ENCODE measurements at places on chromosomes 5 and 9. TPM values are rescaled to one million over a fixed set of nuclear protein-coding genes. Genes with fewer than 3 reads are reported as not detected.
A peak's percentile ranks its signal among the peaks of the same experiment; 100 is the strongest.

Gene ENHO
- total RNA-seq, result 4.5 TPM

Gene PCA3
- 0.31 TPM for total RNA-seq

Gene TIFAB
- not detected for total RNA-seq

Gene SLC45A2
- total RNA-seq, result 2.4 TPM

Gene SOHLH1
- not detected for total RNA-seq

Gene CKMT2
- total RNA-seq, result 3.7 TPM

Gene ITK
- total RNA-seq, result not detected

DNA sequence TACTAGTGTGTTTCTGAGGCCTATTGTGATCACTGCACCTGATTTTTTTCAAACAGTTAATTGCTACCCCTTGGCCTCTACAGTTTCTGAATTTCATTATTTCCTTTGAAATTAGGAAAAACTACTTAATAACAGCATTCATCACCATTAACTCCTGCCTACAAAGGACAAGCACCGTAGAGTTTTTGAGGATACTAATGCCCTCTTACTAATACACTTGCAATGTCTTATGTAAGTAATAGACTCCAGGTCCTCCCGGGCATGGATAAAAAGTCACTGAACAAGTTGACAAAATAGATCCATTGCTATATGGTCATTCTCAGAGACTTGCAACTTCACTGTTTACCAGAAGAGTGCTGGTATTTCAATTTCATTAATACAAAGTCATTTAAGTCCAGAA is 1172.5 kb downstream of the CDH12 start:
- no peak for DNase-seq

GRCh38 chr5:170614065-170614490 is 110.3 kb downstream of the KCNIP1 start:
- no peak for DNase-seq

GRCh38 chr5:26482810-26483375 is 555.5 kb downstream of the CDH9 start:
- DNase-seq, result peak; percentile 11

DNA sequence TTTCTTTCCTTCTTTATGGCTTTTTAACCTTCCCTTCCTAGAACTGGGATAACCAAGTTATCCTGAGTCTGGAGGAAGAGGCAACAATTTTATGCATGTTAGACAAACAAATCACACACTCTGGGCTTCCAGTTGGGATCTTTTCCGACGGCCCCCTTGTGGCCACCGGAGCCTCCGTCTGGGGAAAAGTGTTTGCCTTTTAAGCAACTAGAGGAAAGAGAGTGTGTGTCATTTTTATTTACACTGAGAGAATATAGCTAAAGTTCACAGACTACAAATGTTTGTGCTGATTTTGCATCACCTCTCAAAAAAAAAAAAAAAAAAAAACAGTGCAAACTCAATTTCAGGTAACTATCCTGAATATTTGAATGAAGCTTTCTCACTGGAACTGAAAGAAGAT is 126.2 kb downstream of the SEMA6A start:
- DNase-seq, result no peak

GRCh38 chr5:60960591-60960990 is 15.6 kb downstream of the NDUFAF2 start:
- DNase-seq, result no peak

- DNase-seq, result no peak
These were observed 886.9 kb upstream of the DMAC1 start for GRCh38 chr9:8686516-8686915.

GRCh38 chr9:14146201-14146874 is 167.6 kb downstream of the NFIB start:
- no peak for DNase-seq

DNA sequence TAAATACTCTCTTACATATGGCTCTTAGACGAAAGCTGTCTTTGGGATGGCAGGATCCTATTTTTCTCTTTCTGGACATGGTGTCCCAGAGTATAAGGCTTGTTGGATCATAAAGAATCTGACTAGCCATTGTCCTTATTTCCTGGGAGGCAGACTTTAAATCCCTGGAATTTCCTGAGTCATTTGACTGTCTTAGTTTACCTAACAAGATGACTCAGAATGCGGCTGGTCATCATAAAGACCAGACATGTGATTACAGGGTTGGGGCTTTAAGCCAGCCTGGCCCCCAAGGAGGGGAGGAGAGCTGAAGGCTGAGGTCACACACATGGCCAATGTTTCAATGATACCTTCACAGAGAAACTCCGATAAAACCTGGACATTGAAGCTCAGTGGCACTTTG is 37.2 kb downstream of the FAM240B start:
- no peak for DNase-seq

DNA sequence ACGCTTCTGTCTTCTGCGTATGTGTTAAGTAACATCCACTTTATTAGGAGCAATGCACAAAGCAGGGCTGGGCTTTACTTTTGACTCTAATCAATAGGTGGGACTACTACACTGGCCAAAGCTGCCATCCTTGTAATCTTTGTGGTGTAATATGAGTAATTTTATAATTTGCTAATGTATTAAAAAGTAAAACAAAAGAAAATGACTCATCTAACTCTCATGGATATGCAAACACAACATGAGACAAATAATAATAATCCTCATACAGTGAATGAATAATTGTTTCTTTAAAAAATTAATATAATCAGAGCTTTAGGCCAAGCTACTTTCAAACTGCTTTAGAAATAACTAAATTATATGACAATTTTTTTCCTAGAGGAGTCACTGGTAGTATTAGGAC is 90.7 kb downstream of the NR3C1 start:
- no peak for DNase-seq

DNA sequence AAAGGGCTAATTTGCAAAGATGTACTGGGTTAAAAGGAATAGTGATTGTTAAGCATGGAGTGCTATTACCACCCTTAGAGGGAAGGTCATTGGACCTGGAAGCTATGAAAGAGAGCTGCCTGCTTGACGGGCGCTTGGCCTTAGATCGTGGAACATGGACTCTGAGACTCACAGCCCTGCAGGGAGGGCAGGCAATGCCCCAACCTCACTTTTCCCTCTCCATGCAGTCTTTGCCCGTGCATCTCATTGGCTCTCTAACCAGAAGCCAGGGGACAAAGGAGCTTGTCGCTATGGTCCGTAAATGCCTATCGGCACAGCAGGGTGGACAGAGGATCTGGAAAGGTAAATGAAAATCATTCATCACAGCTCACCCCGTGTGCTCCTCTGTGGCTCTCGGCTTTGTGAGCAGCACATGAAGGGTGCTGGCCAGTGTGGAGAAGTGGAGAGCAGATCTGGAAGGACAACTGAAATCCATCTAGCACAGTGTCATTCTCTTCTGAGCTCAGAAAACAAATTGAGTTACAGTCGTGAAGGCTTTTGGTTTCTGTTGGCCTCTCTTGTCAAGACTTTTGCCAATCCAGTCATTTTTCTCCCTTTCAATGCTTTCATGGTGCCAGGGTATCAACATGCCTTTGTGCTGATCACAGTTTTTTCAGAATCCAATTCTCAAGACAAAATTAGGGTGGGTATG is 186.2 kb downstream of the SNX18 start:
- DNase-seq, result no peak

DNA sequence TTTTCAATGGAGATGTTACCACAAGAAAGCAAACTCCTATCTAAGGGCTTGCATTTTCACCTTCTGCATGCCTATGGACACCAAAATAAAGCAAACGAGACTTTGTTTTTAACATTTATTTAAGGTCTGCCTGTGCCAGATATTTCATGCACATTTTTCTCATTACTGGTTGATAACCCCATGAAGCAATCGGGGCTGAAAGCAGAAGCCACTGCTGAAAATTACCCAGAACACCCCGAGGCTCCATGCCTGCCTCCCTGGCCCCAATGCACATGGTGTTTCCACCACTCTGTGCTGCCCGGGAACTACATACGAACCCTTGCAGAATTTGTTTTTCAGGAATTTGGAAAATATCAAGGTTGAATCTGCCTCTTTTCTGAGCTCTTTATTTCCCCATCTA is 240.1 kb downstream of the NR2F1-AS1 start:
- no peak for DNase-seq

GRCh38 chr5:71475788-71476384 is 20.4 kb downstream of the BDP1 start:
- no peak for DNase-seq

DNA sequence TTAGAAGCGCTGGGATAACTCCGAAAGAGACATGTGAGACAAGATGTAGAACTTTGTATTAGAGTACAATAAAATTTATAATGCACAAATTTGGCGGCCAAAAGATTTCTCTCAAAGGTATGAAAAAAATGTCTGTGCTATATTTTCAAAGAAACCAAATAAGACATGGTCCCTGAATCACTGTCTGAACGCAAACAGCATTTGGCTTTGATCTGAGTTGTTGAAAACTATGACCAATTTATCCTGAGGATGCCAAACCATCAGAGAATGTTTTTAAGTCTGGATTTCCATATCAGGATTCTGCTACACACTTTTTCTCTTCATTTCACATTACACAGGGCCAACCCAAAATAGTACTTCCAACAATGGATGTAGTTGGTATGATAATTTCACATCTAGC is 9.9 kb upstream of the GLIS3 start:
- no peak for DNase-seq

GRCh38 chr5:94761055-94761454 is 142.6 kb downstream of the SLF1 start:
- DNase-seq, result no peak

DNA sequence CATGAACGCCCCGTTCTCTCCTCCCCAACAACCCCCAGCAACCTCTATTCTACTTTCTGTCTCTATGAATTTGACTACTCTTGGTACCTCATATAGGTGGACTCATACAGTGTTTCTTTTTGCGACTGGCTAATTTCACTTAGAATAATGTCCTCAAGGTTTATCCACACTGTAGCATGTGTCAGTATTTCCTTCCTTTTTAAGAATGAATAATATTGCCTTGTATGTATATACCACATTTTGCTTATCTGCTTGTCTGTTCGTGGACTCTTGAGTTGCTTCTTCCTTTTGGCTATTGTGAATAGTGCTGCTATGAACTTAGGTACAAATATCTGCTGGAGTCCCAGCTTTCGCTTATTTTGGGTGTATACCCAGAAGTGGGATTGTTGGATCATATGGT is 42.7 kb downstream of the IQGAP2 start:
- DNase-seq, result no peak

- DNase-seq, result no peak
These were observed 87.3 kb upstream of the SLC44A1 start for GRCh38 chr9:105157171-105157583.

DNA sequence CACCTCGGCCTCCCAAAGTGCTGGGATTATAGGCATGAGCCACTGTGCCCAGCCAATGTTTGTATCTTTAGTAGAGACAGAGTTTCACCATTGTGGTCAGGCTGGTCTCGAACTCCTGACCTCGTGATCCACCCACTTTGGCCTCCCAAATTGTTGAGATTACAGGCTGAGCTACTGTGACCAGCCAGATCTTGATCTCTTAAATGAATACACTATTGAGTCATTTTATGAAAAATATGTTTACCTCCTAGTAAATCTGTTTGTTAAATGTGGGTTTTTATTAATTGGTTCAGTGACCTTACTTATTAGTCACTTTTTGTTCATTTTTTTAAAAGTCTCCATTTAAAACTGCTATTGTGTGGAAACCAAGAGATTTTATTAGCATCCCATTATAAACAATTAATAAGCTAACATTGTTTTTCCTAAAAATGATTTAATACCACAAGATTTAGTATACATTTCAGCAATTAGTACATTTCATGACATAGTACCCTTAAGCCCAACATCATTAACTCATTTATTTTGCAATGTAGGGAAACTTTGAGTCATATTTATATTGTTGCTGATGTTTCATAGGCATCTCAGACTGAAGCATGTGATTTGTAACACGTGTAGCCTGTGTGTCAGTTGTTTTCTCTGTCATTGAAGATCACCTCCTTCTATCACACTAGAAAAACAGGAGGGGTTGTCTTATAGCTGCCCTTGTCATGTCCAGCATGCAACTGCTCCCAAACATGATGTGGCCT is 261.2 kb downstream of the TAF11L14 start:
- no peak for DNase-seq

DNA sequence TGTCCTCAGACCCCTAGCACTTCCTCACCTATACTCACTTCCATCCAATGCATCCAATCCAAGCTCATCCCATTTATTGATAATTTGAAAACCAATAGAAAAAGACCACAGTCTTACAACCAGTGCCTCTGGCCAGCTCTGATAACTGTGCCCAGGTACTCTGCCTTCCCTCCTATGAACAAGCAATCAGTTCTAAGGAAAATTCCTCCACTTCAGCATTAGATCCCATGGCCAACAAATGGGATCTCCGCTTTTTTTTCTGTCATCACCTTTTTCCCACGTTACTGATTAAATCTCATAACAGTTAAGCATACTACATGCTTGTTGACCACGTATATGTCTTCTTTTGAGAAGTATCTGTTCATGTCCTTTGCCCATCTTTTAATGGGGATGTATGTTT is 41.7 kb upstream of the GLIS3 start:
- DNase-seq, result no peak

DNA sequence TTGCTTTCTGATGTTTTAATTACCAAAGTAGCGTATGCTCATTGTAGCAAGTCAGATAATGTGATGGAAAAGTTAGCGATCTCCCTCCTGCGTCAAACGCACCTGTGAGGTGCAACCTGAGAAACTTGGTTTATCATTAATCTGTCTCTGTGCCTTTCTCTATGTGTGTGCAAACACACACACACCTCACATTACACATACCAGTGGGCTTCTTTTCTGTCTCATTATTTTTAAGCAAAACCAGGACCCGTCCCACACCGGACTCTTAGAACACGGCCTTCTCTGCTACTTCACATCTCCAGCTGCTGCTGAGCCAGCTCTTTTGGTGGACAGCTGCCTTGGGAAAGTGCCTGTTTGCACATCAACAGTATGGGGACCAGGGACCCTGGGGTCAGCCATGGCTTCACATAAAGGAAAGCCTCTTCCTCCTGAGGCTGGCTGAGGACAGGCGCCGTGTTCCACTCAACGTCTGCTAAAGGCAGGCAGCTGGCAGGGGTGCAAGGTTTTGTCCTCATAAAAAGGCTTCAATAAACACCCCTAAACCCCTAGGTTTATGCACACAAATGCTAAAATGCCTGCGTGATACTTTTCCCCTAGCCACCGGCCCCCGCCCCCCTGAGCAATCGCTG is 44.2 kb downstream of the MRPL36 start:
- DNase-seq, result no peak

DNA sequence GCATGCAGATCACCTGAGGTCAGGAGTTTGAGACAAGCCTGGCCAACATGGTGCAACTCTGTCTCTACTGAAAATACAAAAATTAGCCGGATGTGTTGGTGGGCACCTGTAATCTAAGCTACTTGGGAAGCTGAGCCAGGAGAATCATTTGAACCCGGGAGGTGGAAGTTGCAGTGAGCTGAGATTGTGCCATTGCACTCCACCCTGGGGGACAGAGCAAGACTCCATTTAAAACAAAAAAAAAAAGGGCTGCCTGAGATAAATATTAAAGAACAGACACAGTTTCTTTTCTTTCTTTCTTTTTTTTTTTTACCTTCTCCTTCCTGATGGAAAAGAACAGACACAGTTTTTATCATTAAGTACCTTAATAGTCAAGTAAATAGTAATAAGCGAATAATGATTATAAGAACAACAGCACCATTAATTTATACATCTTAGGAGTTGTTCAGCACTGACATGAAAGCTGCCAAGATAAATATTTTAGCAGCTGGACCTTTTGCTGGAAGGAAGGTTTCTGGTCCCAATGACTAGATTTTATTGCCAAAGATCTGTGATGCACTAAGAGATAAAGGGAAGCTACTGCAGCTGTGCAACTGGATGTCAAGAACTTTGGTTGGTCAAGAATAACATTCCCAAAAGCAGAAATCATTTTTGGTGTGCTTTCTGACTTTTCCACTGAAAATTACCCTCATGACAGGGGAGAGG is 7.0 kb downstream of the CENPP start:
- DNase-seq, result no peak

GRCh38 chr5:57338868-57339340 is 143.7 kb downstream of the ACTBL2 start:
- DNase-seq, result no peak
